ENCODE measurements at places on chromosomes 2 and 18. TPM values are rescaled to one million over a fixed set of nuclear protein-coding genes. Genes with fewer than 3 reads are reported as not detected.

GRCh38 chr2:232802091-232802490 is 25.7 kb upstream of the KCNJ13 start:
- no peak for DNase-seq

GRCh38 chr2:123528996-123529707 is 495.9 kb upstream of the CNTNAP5 start:
- DNase-seq: no peak

GRCh38 chr18:48835745-48836170 is 115.0 kb downstream of the SMAD7 start:
- peak; percentile 70 for DNase-seq

GRCh38 chr2:202442882-202443281 is 66.8 kb downstream of the BMPR2 start:
- DNase-seq: no peak

TRIM43 gene
- not detected for total RNA-seq

DNA sequence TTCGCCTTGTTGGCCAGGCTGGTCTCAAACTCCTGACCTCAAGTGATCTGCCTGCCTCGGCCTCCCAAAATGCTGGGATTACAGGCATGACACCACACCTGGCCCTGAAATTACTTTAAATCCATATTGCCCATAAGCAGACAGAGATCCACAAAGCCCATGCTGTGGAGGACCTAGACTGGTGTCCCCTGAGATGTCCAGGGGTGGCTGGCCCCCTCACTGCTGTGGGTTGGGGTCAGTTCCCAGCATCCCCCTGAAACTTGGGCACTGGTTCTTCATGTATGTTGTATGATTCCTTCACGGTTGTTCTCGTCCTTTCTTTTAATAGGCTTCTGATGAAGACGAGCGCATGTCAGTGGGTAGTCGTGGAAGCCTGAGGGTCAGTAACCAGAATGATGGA is 78.1 kb upstream of the RBM44 start:
- no peak for DNase-seq

DNA sequence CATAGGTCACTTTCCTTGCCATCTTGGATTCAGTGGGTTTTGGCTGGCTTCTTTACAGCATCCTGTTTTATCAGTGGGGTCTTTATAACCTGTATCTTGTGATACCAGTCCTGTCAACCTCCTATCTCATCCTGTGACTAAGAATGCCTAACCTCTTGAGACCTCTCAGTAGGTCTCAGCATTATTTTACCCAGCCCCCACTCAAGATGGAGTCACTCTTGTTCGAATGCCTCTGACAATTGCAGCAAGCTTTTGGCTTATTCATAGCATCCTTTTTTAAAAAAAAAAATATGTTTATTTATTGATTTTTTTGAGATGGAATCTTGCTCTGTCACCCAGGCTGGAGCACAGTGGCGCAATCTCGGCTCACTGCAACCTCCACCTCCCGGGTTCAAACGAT is 24.7 kb upstream of the IGFBP2 start:
- no peak for DNase-seq

GRCh38 chr2:179263446-179264367 is 925 bp downstream of the SESTD1 start:
- peak; percentile 77 for DNase-seq

BOD1L2 gene
- not detected for total RNA-seq

- DNase-seq: no peak
Observed at GRCh38 chr2:201057087-201057521, 14.4 kb downstream of the HYCC2 start.

DNA sequence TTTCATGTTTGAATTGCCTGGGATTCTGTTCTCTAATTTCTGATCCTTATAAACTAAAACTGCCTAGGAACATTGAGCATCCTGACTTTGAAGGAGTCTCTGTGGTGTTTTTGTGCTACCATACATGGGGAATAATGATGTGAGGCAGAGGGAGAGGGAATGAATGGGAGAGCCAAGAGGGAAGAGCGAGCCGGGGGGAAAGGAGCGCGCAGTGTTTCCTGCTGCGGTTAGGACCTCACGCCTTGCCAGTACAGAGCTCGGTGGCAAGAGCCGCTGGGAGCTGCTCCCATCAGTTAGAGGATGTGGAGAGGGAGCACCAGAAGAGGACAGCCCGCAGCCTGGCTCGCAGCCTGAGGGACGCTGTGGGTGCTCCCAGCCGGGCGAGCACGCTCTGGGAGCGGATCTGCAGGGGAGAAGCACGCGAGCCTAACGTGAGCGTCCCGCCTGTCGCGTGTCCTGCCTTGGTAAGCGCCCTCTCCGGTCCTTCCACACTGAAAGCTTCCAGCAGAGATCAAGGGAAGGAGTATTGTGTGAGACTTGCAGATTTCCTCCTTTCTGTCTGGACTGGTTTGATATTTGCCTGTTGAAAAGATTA is 114.7 kb downstream of the FAM210A start:
- peak; percentile 86 for DNase-seq

- no peak for DNase-seq
Observed at GRCh38 chr2:170953941-170954340, 24.9 kb downstream of the GORASP2 start.

DNA sequence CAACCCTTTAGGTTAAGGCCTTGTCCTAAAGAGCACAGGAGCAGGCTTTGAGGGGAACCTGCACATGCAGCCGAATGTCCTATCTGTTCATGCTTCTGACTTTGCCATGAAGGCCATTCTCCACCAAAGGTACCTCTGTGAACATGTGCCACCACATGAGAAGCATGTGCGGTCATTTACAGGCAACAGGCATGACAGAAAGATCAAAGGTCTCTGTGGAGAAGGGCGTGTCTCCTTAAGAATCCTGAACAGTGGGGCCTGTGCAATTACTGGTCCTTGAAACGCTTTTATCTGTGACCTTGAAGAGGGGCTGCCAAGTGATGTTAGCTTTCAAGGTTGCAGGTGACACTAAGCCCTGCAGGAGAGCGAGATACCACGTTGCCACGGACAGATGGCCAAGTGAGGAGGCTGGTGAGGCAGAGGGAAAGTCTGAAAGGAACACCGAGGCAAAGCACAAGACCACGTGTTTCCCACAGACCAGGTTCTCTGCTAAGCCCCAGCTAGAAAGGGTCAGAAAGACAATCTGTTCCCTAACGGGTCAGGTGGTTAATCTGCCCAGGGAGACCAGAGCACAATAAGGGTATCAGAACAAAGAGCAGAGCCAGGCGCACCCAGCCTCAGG is 19.5 kb upstream of the POMC start:
- peak; percentile 67 for DNase-seq

- no peak for DNase-seq
Observed at GRCh38 chr2:226644399-226644865, 155.2 kb downstream of the IRS1 start.

- DNase-seq: no peak
Observed at GRCh38 chr2:6846540-6846939, 19.2 kb downstream of the CMPK2 start.

CHRNG gene
- total RNA-seq: not detected

GRCh38 chr2:64982932-64983331 is 6.3 kb upstream of the SLC1A4 start:
- DNase-seq: no peak

GRCh38 chr2:5661362-5661761 is 30.8 kb upstream of the SOX11 start:
- no peak for DNase-seq

SH3RF3 gene
- 11.2 TPM for total RNA-seq

- peak; percentile 68 for DNase-seq
Observed at GRCh38 chr2:127566576-127566975, 31.1 kb downstream of the MYO7B start.

KCNJ13 gene
- total RNA-seq: not detected

GRCh38 chr2:42091671-42092070 is 43.9 kb downstream of the PKDCC start:
- DNase-seq: no peak

CNDP1 gene
- total RNA-seq: not detected

- DNase-seq: no peak
Observed at GRCh38 chr2:42186366-42186765, 17.2 kb downstream of the EML4 start.

RAD51AP2 gene
- 0.43 TPM for total RNA-seq

- no peak for DNase-seq
Observed at GRCh38 chr18:70380915-70381896, 92.4 kb downstream of the SOCS6 start.

PLCL1 gene
- total RNA-seq: 82.5 TPM

DNA sequence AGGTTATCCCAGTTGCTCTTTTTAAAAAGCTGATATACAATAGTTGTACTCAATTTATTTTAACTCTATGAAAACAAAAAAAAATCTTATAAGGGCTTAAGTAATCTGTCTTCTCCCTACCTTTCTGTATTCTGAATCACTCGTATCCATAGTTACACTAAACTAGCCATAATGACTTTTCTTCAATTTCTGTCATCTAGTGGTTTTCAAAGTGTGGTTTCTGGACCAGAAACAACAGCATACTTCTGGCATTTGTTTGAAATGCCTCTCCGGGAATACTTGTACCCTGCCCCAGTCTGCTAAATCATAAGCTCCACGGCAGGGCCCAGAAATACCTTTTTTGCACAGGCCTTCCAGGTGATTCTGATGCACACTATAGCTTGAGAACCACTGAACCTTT is 253.6 kb downstream of the LRRTM4 start:
- DNase-seq: no peak

RPIA gene
- total RNA-seq: 10.5 TPM

VWC2L gene
- total RNA-seq: 0.08 TPM

DNA sequence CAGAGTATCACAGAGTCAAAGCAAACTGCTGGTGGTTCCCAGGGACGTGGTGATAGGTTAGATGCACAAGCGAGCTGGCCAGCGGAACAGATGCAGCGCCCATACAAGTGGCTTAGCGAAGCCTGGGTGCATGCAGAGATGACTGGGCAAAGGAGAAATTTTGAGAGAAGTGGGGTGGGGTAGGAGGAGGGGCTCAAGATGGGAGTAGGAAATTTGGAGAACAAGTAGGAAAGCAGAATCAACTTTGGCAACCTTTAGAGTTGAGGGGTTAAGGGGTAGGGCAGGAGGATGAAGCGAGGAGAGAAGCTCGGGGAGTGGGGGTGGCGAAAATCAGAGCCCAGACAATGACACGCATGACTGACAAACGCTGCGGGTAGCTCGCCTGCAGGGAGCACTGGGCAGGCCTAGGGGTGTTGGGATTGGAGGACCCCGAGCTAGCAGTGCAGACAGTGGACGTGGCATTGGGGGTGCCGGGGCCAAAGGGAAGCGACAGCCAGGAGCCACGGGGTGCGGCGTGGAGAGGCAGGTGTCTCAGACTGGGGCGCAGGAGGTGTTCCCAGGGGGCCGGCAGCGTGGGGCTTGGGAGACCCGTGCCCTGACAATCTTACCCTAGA is 431 bp downstream of the FAM98A start:
- DNase-seq: no peak

GRCh38 chr2:51013933-51014526 is 17.9 kb downstream of the NRXN1 start:
- DNase-seq: no peak

GRCh38 chr2:231182513-231182899 is 15.9 kb upstream of the ARMC9 start:
- no peak for DNase-seq

GAL3ST2 gene
- not detected for total RNA-seq

GRCh38 chr2:130987519-130988425 is 105.5 kb downstream of the FAM168B start:
- DNase-seq: no peak

DNA sequence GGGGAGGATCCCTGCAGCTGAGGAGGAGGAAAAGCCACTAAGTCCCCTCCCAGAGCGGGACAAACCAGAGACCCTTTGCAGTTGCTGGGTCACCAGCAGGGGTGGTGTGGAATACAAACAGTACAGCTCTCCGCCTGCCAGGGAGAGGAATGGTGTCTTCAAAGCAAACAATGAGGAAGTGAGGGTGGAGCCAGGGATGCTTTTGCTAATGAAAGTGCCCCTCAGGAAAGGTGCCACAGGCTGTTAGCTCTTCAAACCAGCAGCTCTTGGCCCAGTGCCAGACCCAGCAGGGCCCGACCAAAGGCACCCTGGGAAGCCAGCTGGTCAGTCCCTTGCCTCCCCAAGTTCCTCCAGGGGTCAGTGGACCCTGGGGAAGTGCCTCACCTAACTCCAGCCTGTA is 102.8 kb downstream of the HIBCH start:
- no peak for DNase-seq

- peak; percentile 38 for DNase-seq
Observed at GRCh38 chr2:233976087-233976486, 58.9 kb downstream of the TRPM8 start.

DNA sequence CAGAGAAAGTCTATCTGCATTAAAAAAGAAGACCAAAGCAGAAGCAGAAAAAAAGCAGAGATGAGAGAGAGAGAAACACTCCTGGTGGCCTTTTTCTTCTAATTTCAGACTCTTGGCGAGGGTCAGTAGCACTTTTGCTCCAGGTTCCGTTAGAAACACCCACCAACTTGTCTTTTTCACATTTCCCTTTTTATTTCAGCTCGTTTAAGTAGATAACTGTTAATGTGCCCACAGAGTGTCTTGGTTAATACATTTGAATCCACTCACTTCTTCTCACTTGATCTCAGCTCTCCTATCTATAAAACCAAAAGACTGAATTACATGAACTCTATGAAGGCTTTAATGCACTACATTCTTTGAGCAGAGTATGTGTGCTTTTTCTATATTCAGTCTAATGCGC is 63.1 kb downstream of the AAK1 start:
- no peak for DNase-seq

MROH2A gene
- total RNA-seq: not detected

POTEJ gene
- not detected for total RNA-seq

DNA sequence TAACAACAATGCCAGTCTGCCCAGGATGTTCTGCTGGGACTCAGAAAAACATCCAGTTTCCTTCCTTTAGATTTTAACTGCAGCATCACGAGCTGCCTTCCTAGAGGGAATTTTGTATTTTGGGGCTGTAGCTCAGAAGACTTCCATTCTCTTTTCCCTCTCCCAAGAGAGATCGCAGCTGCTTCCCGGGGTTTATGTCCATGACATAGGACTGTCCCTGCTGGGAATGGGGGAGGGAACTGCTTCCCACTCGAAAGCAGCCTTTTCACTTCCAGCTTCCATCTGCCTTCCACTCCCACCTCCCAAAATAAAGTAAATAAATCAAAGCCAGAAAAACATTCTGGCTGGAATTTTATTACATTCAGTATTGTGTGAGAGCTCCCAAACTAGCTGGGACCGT is 52.4 kb downstream of the LIMS1 start:
- no peak for DNase-seq

DNA sequence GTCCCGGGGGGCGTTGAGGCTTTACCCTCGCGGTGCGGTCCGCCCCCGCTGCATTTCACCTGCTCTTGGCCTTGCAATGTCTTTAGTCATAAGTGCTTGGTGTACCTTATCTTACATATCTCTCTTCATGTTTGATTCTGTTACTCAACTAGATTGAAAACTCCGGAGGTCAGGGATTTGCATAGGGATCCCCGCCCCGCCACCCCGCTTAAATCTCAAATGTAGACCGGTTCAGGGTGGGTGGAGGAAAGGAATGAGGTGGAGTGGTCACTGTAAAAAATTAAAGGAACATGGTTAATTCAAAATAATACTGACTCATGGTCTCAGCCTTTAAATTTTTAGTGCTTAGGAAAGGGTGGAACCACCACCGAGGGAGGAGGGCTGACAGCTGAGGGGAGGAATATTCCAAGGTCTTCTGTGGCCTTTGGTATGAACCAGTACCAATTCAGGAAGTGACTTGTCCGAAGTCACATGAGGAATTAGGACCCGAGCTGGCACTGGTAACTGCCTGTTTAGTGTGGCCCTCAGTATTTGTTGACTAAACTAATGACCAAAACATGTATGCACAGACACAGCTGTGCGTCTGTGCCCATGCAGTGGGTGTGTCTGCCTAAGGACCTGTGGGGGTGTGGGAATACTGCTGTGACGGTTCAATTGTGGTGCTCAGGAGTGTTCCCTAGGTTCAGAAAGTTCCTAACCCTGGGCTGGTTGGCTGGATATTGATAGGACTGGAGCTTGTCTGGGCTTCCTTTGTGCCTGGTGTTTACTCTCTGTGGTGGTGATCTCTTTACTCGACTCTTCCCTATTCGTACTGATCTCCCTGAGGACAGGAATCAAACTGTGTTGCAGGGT is 1.0 kb downstream of the PLEKHB2 start:
- peak; percentile 80 for DNase-seq

HOXD4 gene
- 0.70 TPM for total RNA-seq
